ENCODE measurements at places on chromosomes 4 and X.

- no peak for DNase-seq
These were observed 40.9 kb downstream of the KDM6A start for GRCh38 chrX:44913656-44914531.

DNA sequence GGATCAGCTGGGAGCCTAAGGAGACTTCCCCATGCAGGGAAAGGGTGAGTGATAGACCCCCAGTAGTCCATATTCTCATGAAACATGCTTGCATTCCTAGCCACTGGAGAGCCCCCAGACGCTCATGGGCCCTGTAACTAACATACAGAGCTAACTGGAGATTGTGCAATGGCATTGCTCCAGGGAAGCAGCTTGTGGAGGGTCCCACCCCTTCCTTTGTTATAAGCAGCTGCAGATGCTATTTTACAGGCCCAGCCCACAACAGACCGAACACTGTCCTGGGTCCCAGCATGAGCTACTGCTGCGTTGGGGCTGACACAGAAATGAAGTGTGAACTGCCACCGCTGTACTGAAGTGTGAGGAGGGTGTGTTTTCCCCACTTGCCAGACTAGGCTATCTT is 1465.7 kb upstream of the DIAPH2 start:
- DNase-seq = no peak

- no peak for DNase-seq
These were observed 157.2 kb upstream of the EMCN start for GRCh38 chr4:100674976-100675375.

- no peak for DNase-seq
These were observed 711.0 kb downstream of the RPA4 start for GRCh38 chrX:97594646-97595224.

DNA sequence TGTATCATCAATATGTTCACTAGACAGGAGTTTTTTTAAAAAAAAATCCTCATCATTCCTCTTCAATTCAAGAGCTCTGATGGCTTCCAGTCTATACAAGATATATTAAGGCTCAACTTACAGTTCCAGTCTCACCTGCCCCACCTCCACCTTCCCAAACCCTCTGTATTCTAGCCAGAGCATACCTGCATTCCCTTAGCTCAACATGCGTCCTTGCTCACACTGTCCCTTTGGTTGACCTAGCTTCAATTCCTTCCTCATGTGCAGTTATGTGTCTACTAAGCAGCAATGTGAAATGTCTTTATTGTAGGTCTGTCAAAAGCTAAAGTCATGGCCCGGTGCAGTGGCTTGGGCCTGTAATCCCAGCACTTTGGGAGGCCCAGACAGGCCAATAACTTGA is 10.8 kb downstream of the DHX15 start:
- no peak for DNase-seq

All from stimulated activated CD8-positive, alpha-beta memory T cell treated with anti-CD3 and anti-CD28 coated beads, Interleukin-4, amount 100 ng/mL, for 48 hours (primary cell).